Stimulated activated CD8-positive, alpha-beta memory T cell treated with anti-CD3 and anti-CD28 coated beads, Interleukin-7, amount 100 ng/mL, for 1 hour (primary cell): ENCODE measurements at places on chromosomes 11 and 22.

DNA sequence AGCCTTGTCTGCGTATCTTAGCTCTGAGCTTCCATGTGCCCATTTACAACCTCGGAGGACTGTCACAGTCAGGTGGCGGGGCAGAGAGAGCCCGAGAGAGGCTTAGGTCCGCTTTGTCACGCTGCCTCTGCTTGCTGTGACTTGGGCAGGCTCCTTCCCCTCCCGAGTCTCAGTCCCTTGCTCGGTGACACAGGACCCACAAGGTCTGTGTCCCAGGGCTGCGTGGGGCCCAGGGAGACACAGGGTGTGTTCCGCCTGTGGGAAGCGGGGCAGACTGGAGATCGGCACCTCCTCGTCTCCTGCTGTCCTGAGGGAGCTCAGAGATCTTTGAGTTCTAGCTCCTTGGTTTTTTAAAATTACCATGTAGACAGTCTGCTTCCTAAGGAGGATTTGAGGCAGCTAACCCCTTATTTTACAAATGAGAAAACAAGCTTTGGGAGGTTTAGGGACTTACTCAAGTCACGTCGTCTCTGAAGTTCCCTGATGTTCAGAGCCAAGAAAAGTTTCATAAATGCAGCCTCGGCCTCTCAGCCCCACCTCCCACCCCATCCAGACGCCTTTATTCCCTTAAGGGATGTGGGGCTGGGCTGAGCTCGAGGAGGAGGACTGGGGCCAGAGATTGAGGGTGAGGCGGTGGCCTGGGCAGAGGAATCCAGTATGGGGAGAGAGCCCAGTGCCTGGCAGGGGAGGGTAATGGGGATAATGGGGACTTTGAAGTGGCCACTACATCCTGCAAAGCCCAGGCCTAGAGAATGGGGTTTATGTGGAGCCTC lies 103.6 kb downstream of the NECTIN1 start:
- no peak for DNase-seq

DNA sequence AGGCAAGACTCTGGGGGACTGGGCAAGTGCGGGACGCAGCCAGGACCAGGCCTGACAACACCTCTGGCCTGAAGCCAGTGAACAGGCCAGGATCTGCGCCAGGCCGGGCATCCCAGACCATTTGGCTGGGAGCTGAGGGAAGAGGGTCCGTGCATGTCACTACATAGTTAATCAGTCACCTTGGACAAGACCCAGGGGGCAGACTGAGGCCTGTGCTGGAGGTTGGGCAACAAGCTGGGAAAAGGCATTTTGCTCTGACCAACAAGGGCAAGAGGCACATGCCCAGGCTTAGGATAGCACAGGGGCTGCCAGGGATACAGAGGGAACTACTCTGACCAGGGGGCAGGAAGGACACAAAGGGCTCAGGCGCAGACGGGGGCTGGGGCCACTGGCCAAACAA lies 7.0 kb upstream of the CHADL start:
- no peak for DNase-seq

GRCh38 chr11:11982975-11983374 lies 25.5 kb downstream of the DKK3 start:
- DNase-seq: no peak

DNA sequence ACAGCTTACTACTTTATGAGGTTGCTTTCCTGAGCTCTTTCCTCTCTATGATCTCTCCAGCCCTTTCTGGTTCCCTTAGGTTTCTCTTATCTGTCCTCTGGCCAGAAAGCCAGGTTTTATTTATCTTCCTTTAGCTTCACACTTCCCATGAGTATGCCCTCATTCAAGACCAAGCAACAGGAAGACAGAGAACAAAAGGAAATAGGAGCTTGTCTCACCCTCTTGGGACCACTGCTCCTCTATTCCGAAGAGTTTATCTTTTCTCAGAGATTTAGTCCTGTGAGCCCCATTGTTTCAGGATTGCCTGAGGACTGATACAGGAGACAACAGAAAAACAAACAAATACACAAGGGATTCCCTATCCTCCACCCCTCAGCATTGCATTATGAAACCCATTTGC lies 62.4 kb upstream of the CCDC179 start:
- no peak for DNase-seq

DNA sequence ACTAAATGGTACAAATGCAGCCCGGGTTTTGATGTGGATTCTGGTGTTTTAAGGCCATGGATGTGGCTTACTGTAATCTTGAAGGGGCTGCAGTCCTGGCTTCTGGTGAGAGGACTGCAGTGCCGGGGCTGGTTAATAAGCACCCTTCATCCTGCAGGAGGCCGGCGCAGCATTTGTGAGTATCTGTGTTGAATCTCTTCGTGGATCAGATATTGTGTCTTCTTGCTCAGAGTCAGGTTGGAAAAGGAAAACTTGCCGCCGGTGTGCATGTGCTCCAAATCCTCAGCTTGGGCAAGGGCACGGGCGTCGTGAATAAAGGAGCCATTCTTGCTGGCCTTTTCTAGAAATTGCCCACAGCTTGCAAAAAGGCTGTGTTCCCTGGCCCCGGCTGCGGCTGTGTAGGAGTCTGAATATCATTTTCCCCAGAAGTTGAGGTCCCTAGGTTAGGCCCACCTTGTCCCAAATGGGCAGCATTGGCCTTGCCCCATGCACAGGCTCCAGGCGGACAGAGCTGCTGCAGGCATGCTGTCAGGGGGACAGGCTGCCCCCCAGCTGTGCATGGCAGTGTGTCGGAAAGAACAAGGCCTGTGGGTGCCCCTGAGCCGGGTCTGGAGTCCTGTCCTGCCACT lies 28.9 kb upstream of the PARVB start:
- DNase-seq: no peak

DNA sequence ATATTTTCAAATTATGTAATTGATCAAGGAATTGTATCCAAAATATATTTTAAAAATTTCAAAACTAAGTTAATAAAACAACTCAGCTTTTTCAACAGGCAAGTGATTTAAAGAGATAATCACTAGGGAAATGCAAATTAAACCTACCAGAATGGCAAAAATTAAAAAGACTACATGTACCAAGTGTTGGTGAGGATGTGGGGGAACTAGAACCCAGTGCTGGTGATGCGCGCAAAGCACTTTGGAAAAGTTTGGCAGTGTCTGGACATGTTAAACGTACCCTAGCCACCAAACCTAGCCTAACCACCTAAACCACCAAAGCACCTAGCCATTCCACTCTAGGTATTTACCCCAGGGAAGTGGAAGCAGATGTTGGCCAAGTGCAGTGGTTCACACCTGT lies 22.9 kb downstream of the PACSIN2 start:
- no peak for DNase-seq

DNA sequence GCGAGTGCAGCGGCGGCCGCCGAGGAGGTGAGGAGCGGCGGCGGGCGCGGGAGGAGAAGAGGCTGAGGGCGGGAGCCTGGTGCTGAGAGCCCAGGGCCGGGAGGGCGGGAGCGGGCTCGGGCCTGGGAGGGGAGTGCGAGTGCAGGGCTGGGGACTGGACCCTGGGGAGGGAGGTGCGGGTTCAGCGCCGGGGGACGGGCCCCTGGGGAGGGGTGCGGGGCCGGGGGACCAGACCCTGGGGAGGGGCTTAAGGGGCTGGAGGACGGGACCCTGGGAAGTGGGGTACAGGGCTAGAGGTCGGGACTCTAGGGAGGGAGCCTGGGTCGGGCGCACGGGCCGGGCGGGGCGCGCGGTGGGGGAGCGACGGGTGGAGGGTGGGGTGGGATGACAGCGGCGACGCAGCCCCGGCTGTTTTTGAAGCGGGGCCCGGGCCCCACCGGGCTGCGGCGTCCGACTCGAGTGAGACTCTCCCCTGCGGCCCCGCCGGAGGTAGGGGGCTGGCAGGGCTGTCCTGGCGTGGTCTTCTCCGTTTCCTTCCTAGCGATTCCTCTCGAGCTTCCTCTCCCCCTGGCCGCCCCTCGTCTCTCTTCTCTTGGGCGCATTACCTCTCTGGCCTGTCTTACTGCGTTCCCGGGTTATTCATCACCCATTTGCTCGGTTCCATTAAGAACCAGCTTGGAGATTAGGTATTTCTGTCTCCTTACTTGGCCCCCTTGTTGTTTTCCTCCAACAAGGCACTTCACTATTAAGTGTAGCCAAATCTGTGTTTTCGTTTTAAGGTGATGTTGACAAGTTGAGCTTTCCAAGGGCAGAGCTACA lies 754 bp downstream of the NUP50 start:
- DNase-seq: no peak

GRCh38 chr22:23862103-23862502 lies 4.4 kb downstream of the SLC2A11 start:
- DNase-seq: no peak

GRCh38 chr11:73011126-73011817 lies 130.8 kb downstream of the FCHSD2 start:
- no peak for DNase-seq

- no peak for DNase-seq
Observed at GRCh38 chr11:69166218-69167115, 10.7 kb downstream of the SMIM38 start.
